Esophagus squamous epithelium (tissue), 5 donors: ENCODE measurements at places on chromosomes 4 and X.

DNA sequence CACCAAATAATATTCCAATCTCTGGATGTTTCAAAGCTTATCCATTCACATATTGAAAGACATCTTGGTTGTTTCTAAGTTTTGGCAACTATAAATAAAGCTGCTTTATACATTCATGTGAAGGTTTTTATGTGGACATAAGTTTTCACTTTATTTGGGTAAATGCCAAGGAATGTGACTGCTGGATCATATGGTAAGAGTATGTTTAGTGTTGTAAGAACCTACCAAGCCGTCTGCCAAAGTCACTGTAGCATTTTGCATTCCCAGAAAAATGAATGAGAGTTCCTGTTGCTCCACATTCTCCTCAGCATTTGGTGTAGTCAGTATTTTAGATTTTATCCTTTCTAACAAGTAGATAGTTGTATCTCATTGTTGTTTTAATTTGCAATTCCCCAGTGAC lies 1047.7 kb downstream of the C4orf33 start:
- H3K27ac ChIP-seq = no peak overlapping the region
- H3K4me3 ChIP-seq = no peak overlapping the region
- no peak for DNase-seq
- no peaks in the 10 kb centered on the region for H3K36me3 ChIP-seq
- H3K4me1 ChIP-seq = no peaks in the 10 kb centered on the region

DNA sequence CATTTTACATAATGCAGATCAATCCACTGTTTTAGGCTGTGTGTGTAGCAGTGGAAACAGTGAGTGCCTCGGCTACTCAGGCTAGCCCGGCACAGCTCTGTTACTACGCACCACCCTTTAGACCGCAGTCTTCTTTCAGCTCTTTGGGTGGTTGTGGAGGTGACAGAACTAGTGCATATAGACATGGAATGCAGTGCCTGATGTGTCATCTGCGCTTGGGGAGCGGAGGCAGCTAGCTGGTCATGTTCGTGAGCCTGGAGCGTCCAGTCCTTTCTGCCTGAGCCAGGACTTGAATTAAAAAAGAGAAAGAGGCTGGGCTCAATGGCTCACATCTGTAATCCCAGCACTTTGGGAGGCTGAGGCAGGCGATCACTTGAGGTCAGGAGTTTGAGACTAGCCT lies 4.8 kb downstream of the TBC1D14 start:
- H3K36me3 ChIP-seq = no peaks in the 10 kb centered on the region
- H3K4me3 ChIP-seq = no peak overlapping the region
- H3K27me3 ChIP-seq = no peaks in the 10 kb centered on the region
- peaks cover 34% of the 10 kb centered on the region for H3K4me1 ChIP-seq

- no peak for DNase-seq
- no peak overlapping the region for H3K27ac ChIP-seq
- no peak overlapping the region for H3K4me3 ChIP-seq
Measured at GRCh38 chr4:4216648-4217047, 10.1 kb downstream of the OTOP1 start.

DNA sequence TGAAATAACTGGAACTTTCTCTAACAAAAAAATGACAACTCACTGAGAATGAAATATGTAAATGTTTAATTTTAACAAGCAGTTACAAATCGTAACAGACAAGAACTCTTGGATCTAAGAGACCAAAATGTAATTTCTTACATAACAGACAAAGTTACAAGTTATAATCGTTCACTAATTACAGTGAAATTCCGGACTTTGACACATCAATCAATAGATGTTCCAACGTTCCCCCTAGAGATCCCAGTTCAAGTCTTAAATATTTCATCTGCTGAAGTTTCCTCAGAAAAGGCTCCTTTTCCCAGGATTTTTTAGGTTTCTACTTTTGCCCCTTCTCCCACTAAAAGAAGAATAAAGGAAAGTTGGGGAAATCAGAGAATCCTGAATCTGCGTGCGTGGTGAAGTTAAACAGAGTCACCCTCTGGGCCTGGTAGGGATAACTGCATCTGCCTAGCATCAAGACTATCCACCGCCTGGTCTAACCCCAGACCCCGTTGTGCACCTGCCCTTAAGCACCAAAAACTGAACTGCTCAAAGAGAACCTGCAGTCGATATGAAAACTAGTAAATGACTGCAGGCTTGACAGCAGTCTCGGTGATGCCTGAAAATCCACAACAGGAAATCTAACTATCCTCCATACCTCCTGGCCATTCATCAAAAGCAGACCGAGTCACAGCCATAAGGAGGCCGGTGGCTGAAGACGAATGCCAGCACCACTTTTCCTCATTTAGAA lies 2.3 kb downstream of the IRF2 start:
- H3K4me1 ChIP-seq = peaks cover 24% of the 10 kb centered on the region
- no peaks in the 10 kb centered on the region for H3K36me3 ChIP-seq
- peak overlapping the region; percentile 78 for H3K4me3 ChIP-seq
- H3K27ac ChIP-seq = peak overlapping the region; percentile 97
- no peaks in the 10 kb centered on the region for H3K27me3 ChIP-seq
- no peak for DNase-seq

DNA sequence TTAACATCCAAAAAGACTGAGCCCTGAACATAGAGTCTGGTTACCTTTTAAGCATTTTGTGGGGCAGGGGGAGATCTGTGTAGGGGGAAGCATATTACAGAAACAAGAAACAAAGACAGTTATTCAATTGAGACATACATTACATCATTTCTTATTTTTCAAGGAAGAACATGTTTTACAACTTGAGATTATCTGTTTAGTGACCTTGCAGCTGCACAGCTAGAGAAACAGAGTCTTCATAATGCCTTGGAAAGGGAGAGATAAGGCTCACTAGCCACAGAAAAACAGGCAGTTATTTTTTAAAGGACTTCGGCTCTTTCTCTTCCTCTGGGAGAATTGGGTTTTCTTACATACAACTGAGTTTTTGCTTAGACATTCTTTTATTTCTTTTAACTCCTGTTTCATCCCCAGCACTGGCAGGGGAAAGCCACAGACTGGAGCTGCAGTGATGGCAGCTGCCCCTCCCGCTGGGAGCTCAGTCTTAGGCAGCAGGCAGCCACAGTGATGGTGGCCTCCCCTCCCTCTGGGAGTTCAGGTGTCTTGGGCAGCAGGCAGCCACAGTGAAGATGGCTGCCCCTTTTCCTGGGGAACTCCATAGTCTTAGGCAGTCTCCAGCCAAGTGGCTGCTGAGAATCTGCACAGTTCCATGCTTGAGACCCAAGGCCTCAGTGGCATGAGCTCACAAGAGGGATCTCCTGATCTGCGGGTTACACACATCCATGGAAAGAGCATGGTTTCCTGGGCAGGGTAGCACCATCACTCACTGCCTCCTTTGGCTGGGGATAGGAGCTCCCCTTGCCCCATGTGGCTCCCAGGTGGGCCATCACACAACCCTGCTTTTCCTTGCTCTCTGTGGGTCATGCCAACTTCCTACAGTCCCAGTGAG lies 19.4 kb upstream of the TMPRSS11F start:
- no peaks in the 10 kb centered on the region for H3K27me3 ChIP-seq
- DNase-seq = no peak
- H3K27ac ChIP-seq = no peak overlapping the region
- no peak overlapping the region for H3K4me3 ChIP-seq
- peaks cover 46% of the 10 kb centered on the region for H3K4me1 ChIP-seq

DNA sequence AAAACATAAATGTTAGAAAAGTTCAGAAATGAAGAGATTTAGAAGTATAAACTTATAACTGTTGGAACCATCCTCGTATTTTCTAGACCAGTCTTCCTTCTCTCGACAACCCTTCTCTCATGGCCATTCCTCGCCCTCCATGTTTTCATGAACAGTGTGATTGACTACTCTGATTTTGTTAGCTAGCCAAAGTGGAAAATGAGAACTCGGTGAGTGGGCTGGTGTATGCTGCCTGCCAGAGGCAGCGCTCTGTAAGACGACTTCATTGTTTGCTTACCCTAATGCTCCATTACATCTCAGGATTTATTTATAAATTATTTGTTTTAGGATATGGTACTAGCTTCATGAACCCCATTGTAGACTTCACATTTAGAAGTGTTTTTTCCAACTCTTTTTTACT lies 153.0 kb downstream of the CBR4 start:
- H3K27me3 ChIP-seq = no peaks in the 10 kb centered on the region
- peak overlapping the region; percentile 69 for H3K27ac ChIP-seq
- no peaks in the 10 kb centered on the region for H3K36me3 ChIP-seq
- H3K4me1 ChIP-seq = peaks cover 70% of the 10 kb centered on the region

GRCh38 chr4:7315286-7315685 lies 119.4 kb downstream of the PSAPL1 start:
- no peaks in the 10 kb centered on the region for H3K36me3 ChIP-seq
- no peaks in the 10 kb centered on the region for H3K4me1 ChIP-seq
- no peak for DNase-seq
- H3K27me3 ChIP-seq = no peaks in the 10 kb centered on the region
- no peak overlapping the region for H3K4me3 ChIP-seq

- no peaks in the 10 kb centered on the region for H3K36me3 ChIP-seq
- no peaks in the 10 kb centered on the region for H3K4me1 ChIP-seq
- H3K4me3 ChIP-seq = no peak overlapping the region
- H3K27me3 ChIP-seq = no peaks in the 10 kb centered on the region
- H3K27ac ChIP-seq = no peak overlapping the region
- DNase-seq = no peak
Measured at GRCh38 chr4:75057369-75057768, 124.5 kb downstream of the PARM1 start.

GRCh38 chr4:125808570-125808969 lies 493.8 kb downstream of the FAT4 start:
- H3K27ac ChIP-seq = no peak overlapping the region
- H3K27me3 ChIP-seq = no peaks in the 10 kb centered on the region
- no peak overlapping the region for H3K4me3 ChIP-seq
- H3K4me1 ChIP-seq = no peaks in the 10 kb centered on the region
- no peak for DNase-seq

- no peaks in the 10 kb centered on the region for H3K4me1 ChIP-seq
- no peak for DNase-seq
- peak overlapping the region; percentile 12 for H3K4me3 ChIP-seq
- no peaks in the 10 kb centered on the region for H3K36me3 ChIP-seq
- no peaks in the 10 kb centered on the region for H3K27me3 ChIP-seq
Measured at GRCh38 chr4:112951362-112952312, 97.8 kb upstream of the ANK2 start.

DNA sequence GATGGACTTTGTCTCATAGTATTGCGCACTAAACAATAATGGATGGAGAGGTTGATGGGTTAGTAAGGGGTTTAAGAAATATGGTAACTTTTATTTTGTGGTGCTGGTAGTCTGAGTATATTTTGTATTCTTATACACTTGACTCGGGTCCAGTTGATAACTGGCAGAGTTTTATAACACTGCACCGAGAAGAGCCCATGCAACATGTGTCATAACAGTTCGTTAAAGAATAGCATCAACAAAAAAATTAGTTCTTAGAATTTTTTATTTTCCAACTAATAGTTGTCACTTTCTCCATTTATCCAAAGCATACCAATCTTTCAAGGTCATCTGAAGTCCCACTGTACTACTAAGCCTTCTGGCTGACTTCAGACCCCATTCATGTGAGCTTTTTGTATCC lies 175.1 kb downstream of the SOWAHB start:
- H3K36me3 ChIP-seq = no peaks in the 10 kb centered on the region
- no peak overlapping the region for H3K27ac ChIP-seq
- H3K4me3 ChIP-seq = no peak overlapping the region
- no peak for DNase-seq
- H3K4me1 ChIP-seq = peaks cover 26% of the 10 kb centered on the region

GRCh38 chr4:138334346-138335016 lies 92.3 kb upstream of the SLC7A11 start:
- no peaks in the 10 kb centered on the region for H3K27me3 ChIP-seq
- H3K27ac ChIP-seq = no peak overlapping the region
- H3K4me1 ChIP-seq = no peaks in the 10 kb centered on the region
- no peak overlapping the region for H3K4me3 ChIP-seq
- DNase-seq = no peak
- H3K36me3 ChIP-seq = no peaks in the 10 kb centered on the region

DNA sequence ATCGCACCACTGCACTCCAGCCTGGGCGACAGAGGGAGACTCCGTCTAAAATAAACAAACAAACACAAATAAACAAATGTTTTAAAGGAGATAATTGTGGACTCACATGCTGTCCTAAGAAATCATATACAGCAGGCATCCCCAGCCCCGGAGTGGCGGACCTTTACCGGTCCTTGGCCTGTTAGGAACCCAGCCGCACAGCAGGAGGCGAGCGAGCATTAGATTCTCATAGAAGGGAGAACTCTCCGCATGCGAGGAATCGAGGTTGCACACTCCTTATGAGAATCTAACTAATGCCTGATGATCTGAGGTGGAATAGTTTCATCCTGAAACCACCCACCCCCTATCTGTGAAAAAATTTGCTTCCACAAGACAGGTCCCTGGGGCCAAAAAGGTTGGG lies 39.0 kb downstream of the EIF2S3 start:
- no peak overlapping the region for H3K4me3 ChIP-seq
- no peak for DNase-seq
- H3K27ac ChIP-seq = no peak overlapping the region
- no peaks in the 10 kb centered on the region for H3K27me3 ChIP-seq
- H3K36me3 ChIP-seq = no peaks in the 10 kb centered on the region

DNA sequence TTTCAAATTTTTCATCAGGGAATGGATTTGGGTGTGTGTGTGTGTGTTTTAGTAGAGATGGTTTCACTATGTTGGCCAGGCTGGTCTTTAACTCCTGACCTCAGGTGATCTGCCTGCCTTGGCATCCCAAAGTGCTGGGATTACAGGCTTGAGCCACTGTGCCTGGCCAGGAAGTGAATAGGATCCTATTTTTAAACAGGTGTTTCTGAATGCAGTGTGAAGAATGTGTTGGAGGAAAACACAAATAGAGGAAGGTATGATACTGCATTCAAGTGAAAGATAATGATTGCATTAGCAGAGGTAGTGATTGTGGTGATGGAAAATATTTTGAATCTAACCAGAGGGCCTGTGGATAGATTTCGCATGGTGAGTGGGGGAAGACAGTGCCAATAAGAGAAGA lies 189.6 kb downstream of the TENM3 start:
- no peaks in the 10 kb centered on the region for H3K4me1 ChIP-seq
- no peak for DNase-seq
- H3K27ac ChIP-seq = no peak overlapping the region
- H3K4me3 ChIP-seq = no peak overlapping the region

DNA sequence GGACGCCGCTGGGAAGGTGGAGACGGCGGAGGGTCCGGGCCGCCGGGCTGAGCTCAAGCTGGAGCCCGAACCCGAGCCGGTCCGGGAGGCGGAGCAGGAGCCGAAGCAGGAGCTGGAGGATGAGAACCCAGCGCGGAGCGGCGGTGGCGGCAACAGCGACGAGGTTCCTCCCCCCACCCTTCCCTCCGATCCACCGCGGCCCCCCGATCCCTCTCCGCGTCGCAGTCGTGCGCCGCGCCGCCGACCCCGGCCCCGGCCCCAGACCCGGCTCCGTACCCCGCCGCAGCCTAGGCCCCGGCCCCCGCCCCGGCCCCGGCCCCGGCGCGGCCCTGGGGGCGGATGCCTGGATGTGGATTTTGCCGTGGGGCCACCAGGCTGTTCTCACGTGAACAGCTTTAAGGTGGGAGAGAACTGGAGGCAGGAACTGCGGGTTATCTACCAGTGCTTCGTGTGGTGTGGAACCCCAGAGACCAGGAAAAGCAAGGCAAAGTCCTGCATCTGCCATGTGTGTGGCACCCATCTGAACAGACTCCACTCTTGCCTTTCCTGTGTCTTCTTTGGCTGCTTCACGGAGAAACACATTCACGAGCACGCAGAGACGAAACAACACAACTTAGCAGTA lies 483 bp downstream of the USP27X start:
- DNase-seq = no peak
- no peaks in the 10 kb centered on the region for H3K27me3 ChIP-seq
- peaks cover 38% of the 10 kb centered on the region for H3K4me1 ChIP-seq
- peak overlapping the region; percentile 50 for H3K4me3 ChIP-seq

GRCh38 chr4:163590103-163590502 lies 95.6 kb downstream of the TMA16 start:
- no peak overlapping the region for H3K27ac ChIP-seq
- no peak overlapping the region for H3K4me3 ChIP-seq
- no peaks in the 10 kb centered on the region for H3K4me1 ChIP-seq
- no peaks in the 10 kb centered on the region for H3K27me3 ChIP-seq
